ENCODE measurements at places on chromosomes 7 and 10.

GRCh38 chr7:12738665-12739064, 51.2 kb downstream of the ARL4A start:
- no peak for DNase-seq

DNA sequence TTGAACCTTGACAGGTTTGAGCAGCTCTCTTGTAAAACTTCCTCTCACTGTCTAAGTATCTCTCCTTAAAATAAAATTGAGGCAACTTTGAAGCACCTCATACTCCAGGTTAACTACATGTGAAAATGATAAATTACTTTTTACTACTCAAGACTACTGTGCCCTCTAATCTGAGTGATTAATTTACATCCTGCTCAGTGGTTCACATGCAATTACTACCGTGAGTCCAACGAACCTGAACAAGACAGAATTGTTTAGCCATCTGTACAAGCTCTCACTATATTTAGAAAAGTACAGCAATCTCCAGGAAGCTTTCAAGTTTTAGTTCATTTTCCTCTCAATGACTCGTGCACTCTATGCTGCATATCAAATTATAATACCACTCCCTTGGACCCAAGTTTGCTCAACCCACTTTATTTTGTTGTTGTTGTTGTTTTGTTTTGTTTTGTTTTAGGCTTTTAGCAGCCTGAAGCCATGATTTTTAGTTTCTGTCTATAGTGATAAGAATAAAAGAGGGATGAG, 21.2 kb downstream of the PDE1C start:
- DNase-seq = no peak

- DNase-seq = no peak
These were observed 253.2 kb downstream of the BMPER start for GRCh38 chr7:34158368-34159153.

- no peak for DNase-seq
These were observed 381.4 kb upstream of the PODXL start for GRCh38 chr7:131937868-131938267.

GRCh38 chr7:38105874-38106483, 72.1 kb upstream of the STARD3NL start:
- no peak for DNase-seq

DNA sequence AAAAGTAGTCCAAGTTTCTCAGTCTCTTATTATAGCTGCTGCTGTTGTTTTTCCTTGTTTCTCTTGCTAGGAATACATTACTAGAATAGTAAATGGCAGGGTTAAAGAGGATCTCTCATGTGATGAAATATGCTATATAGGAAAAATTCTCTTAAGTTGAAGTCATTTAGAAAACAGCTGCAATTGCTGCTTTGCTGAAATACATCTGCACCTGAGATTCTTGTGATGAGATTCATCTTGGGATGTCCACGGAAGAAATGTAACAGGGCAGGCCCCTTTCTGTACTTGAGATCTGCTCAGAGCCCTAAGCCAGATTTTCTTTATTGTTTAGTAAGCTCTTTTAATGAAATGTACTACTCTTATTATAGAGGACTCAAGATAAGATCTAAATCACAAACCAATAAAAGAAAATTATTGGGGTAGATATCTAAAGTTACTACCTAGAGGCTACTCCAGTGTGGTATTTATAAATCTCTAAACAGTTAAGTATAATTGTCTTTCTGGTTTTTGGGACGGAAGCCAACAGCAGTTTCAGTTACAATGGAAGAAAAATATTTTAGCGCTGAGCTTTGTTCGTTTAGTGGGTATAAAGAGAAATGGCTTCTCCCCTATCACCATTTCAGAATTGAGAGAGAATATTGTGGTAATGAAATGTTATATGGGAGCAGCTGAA, 701.5 kb downstream of the KCNMA1 start:
- DNase-seq = no peak

DNA sequence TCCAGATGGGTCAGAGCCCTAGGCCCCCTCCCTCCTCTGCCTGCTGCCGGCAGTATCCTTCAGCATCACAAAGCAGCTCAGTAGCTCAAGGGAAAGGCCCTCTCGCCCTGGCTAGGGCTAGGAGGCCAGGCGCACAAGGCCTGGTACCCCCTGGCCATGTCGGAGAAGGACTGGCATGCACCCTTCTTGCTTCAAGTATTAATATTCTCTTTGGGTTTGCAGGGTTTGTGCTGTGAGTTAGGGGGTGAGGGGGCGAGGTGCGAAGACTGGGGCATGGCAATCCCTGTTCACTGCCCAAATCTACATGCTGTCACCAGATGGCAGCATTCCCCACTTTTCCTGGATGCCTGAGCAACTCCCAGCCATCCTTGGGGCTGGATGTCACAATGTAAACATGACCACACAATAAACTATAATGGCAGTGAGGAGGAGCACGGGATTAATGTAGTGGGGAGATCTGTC, 105.2 kb downstream of the NEURL1 start:
- DNase-seq = no peak

- no peak for DNase-seq
These were observed 56.3 kb downstream of the WDFY4 start for GRCh38 chr10:48740988-48741387.

DNA sequence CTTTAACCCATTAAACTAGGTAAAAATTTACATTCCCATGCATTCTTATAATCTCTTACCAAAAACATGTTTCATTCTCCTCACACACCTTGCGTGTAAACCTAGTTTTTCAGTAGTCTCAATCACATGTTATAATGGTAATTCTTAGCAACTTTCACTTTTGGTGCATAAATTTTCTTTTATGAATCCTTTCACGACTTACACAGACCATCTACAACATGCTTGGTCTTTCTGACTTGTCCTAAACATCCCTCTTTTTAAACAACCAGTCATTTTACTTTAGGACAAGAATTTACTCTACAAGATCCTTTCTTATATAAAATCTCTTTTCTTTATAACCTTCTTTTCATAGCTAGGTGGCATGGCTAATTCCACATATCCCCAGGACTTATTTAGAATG, 25.8 kb downstream of the FBXL13 start:
- no peak for DNase-seq

DNA sequence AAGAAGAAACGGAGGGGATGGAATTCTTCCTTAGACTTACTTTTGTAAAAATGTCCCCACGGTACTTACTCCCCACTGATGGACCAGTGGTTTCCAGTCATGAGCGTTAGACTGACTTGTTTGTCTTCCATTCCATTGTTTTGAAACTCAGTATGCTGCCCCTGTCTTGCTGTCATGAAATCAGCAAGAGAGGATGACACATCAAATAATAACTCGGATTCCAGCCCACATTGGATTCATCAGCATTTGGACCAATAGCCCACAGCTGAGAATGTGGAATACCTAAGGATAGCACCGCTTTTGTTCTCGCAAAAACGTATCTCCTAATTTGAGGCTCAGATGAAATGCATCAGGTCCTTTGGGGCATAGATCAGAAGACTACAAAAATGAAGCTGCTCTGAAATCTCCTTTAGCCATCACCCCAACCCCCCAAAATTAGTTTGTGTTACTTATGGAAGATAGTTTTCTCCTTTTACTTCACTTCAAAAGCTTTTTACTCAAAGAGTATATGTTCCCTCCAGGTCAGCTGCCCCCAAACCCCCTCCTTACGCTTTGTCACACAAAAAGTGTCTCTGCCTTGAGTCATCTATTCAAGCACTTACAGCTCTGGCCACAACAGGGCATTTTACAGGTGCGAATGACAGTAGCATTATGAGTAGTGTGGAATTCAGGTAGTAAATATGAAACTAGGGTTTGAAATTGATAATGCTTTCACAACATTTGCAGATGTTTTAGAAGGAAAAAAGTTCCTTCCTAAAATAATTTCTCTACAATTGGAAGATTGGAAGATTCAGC, 158.7 kb upstream of the LANCL2 start:
- DNase-seq = no peak

DNA sequence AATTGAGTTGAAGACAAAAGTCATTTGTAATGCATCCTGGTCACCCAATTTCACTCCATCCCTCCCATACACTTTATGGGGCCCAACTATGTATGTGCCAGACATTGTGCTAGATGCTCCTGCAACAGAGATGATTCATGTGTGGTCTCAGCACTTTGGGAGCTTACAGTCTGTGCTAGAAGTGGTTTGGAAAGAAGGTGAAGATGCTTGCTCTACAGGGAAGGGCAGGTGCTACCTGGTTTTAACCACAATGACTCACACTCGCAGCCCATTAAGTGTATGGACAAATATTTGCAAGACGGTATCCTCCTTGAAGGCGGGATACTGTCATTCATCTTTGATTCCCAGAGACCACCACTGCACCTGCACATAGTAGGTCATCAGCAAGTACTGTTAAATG, 257.6 kb downstream of the OTUD1 start:
- no peak for DNase-seq

DNA sequence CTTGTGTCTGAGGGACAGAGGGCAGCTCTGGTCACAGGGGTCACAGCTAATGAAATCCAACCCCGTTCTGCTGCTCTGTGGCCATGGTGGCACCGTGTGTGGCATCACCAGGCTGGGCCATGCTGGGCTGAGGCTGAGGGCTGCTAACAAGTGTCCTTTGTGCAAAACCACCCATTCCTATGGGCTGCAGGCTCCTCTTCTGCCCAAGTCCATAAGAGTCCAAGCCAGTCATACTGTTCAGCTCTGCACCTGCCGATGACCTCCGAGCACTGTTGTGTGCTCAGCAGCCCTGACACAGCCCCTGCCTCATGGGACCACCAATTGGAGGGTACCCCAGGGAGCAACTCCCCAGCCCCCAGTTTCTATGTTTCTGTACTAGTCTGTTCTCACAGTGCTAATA, 133.1 kb downstream of the WDR11 start:
- no peak for DNase-seq

- DNase-seq = no peak
These were observed 91.6 kb downstream of the ETV1 start for GRCh38 chr7:13897819-13898218.

GRCh38 chr10:119673271-119673670, 22.1 kb downstream of the BAG3 start:
- DNase-seq = no peak

DNA sequence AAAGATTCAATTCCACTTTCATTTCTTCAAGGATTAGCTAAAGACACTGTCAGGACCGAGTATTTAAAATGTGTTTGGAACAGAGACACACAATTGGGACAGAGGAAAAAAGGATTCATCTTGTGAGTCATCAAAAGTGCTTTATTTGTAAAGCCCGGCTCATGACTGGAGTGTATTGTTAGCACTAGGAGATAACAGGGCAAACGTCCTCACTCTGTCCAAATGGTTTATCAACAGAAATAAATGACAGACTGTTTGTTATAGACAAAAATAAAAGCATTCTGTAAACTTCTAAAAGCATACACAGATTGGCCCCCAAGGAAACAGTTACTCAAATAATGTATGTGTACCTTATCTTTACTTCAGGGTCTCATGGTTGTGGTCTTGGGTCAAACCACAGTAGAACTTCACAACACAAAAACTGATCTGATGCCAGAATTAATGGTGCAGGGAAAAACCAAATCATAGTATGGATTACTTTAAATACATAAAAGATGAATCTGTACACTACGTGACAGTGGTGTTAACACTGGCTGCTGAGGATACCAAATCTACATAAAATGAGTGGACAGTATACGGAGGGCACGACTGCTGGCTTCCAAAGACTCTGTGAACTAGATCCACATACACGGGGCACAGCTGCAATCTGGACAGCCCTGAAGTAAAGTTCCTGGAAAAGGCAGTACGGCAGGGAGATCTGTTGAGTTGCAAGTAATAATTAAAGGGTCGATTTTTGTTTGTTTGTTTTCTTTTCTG, 179.4 kb downstream of the PIP4K2A start:
- DNase-seq = no peak

- no peak for DNase-seq
These were observed 149.4 kb upstream of the PRR15 start for GRCh38 chr7:29414216-29414615.

GRCh38 chr10:107032700-107033401, 131.7 kb downstream of the SORCS1 start:
- no peak for DNase-seq

DNA sequence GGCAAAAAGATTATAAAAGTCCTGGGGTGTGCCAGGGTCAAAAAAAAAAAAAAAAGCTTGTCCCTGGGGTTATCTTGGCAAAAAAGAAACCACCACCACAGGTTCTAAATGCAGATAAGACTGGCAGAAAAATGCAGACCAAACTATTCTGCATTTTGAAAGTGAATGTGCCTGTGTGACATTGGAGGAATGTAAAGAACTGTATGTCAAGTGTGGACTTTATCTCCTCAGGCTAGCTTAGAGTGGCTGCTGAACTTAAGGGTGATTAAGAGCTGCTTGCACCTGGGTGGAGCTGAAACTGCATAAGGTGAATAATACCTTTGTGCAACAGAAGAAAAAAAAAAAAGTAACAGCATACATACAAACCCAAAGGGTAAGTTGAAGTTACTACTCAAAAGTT, 1.3 kb upstream of the NAPEPLD start:
- no peak for DNase-seq

DNA sequence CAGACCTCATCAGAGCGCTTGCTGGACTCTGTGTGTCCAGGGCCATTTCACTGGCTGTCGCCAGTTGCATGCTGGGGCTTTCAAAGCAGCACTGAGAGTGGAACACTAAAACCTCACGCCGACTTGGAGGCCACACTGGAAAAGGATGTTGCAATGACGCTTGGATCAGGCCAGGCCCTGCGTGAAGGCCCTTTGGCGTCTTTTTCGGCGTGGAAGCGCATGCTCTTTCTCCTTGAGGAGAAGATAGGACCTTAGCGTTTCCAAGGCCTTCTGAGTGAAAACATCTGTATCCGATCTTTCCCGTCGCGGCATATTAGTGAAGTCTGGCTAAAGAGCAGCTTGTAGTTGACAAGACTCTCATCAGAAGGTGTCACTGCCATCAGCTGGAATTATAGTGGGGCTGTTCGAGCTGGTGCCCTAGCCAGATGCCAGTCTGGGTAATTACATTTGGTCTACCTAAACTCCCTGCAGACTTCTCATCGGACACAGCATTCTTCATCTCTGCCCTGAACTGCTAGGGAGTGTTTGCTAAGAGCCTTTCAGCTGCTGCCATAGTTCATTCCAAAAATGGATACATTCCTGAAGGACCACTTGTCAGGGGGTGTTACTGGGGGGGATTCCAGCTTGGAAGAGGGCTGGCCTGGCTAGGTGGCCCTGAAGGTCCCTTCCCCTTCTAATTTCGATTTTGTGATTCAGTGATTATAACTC, 167.7 kb upstream of the TCF7L2 start:
- DNase-seq = no peak

- no peak for DNase-seq
These were observed 94.6 kb downstream of the FGFR2 start for GRCh38 chr10:121503587-121504051.

DNA sequence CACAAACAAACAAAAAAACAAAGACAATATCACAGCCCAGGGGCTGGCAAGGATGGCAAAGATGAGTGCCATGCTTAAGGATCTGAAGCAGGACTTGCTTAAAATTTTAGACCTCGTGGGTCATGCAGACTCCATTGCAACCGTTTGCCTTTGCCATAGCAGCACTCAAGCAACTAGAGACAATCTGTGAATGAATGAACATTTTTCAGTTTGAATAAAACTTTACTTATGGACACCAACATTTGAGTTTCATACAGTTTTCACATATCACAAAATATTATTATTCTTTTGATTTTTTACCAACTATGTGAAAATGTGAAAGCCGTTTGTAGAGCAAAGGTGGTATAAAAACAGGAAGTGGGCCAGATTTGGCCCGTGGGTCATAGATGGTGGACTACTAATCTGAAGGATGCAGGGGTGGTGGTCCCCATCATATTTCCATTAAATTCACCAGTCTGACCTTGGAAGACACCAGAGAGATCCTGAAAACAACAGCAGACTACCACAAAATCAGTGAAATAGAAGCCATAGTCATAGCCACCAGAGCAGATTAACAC, 8.3 kb upstream of the RBM17 start:
- DNase-seq = no peak

Measured in activated T-cell treated with anti-CD3 and anti-CD28 coated beads, Interleukin-2, amount 50 U/mL, for 24 hours (primary cell).